NCI-H2107 (cell line): ENCODE measurements at places on chromosomes 2 and 18.

DNA sequence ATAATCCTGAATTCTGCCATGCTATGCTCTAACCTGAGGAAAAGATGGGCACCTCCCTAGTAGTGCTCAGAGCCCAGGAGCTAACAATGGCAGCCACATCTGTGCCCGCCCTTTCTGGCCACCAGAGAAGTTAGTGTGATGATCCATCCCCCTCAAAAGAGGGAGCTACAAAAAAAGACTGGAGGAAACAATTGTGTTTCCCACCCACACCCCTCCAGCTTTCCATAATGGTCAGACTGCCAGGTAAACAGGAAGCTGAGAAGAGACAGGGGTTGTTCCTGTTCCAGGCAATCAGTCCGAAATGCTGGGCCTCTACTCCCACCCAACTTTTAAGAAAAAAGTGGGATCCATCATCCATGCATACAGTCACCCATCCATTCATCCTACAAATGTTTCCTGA lies 3.2 kb downstream of the TBC1D8 start:
- no peak for DNase-seq

DNA sequence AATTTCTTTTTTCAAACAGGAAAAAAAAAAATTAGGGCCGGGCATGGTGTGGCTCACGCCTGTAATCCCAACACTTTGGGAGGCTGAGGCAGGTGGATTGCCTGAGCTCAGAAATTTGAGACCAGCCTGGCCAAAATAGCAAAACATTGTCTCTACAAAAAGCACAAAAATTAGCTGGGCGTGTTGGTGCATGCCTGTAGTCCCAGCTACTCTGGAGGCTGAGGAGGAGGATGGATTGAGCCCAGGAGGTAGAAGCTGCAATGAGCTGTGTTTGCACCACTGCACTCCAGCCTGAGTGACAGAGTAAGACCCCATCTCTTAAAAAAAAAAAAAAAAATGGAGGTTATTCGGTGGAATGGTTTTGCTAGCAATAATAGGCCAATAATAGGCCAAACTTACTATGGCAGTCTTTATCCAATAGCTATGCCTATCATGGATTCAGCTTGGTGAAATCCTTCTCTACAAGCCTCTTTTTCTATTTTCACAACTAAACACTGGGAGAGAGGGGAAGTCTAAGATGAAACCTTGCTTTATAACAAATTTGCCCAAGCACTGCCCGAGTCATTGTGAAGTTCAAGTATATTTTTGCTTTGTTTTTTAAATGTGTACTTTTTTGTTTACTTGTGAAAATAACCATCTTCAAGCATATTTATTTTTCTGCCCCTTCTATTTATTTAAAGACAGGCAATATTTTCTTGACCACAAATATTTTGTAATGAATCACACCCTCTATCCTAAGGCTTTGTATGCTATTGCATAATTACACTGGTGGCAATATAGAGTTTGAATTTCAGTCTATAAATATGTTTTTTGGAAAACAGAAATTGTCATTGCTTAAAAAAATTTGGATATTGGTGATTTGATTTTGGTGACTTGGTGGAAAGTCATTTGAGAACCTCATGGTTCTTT lies 20.0 kb upstream of the KYNU start:
- no peak for DNase-seq

DNA sequence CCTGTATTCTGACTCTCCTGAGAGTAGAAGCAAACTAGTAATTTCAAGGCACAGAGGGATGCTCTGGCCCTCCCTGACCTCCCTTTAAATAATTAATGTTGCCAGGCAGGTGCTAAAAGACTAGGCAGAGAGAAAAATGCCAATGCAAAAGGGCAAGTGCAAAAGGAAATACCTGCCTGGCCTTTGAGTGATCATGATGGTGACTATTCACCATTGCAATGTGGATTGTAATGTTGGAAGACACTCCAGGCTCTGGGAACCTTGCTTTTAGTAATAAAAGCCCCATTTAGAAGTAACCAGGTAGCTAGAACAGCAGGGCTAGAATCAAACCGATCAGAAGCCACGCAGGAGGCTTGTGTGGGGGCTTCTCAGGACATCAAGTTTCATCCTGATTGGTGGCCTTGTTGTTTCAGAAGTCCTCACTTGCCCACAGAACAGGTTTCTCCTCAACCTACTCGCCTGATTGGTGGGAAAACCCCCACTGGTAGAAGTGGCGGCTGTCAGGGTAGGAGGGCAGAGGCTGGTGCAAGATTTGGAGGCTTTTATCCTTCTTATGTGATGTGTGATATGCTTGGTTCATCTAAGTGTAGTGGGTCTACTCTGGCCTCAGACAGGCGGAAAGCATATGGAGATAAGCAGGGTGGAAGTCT lies 16.0 kb upstream of the CHRNA1 start:
- no peak for DNase-seq

DNA sequence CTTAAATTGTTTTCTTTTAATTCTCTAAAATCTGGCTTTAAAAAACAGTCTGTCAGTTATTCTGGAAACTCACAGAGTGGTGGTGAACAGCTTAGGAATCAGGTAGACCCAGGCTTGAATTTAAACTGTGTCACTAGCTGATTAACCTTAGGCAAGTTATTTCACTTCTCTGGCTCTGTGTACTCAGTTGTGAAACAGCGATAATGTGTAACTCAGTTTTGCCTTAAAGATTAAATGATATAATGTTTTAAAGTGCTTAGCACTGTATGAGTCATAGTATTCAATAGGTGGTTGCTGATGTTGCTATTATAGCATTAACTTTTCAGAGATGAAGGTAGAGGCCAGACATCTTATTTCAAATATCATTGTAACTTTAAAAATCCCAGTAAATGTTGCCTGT lies 40.7 kb downstream of the PKP4 start:
- DNase-seq = no peak

DNA sequence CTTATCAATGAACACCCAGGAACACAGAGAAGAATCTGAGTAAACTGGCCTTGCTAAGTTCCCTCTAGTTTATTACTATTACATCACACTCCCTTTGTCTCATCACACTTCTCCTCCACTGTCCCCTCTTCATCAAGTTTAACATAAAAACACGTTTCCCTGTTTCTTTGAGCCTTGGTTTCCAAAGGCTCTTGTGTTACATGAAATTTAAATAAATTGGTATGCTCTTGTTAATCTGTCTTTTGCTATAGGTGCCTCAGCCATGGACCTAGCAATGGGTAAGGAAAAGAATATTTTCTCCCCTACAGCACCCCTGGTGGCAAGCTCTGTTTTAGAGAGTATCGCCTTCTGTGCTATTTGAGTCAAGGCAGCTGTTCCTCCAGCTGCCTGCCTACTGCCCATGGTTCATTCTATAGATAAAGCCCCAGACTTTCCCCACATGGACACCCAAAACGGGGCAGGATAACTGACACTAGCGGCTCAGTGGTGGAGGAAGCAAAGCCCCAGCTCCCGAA lies 31.8 kb downstream of the TGIF1 start:
- DNase-seq = no peak

DNA sequence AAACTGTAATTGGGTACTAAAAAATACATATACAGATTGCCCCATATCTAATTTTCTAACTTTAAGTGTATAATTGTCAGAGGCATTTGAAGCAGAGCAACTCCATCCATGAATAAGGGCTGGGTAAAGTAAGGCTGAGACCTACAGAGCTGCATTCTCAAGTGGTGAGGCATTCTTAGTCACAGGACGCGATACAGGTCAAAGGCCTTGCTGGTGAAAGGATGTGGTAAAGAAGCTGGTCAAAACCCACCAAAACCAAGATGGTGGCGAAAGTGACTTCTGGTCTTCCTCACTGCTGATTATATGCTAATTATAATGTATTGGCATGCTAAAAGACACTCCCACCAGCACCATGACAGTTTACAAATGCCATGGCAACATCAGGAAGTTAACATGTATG lies 50.0 kb downstream of the SLC8A1 start:
- no peak for DNase-seq

- DNase-seq = no peak
Observed at GRCh38 chr2:216495656-216496055, 3.0 kb upstream of the RPL37A start.

GRCh38 chr2:100417711-100418124 lies 250 bp upstream of the CHST10 start:
- no peak for DNase-seq

DNA sequence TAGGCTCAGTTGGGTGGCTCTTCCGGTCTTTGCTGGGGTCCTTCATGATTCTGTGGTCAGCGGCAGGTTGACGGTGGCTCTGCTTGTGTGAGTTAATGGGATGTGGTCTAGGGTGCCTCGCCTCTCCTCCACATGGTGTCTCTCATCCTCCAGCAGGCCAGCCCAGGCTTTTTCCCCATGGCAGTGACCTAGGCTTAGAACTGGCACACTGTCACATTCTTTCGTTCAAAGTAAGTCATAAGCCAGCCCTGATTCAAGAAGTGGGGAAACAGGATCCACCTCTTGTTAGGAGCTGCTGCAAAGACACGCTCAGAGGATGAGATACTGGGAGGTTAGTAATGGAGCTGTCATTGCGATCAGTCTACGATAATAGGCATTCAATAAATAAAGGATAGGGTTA lies 46.0 kb upstream of the CTIF start:
- DNase-seq = no peak

GRCh38 chr2:180122874-180123273 lies 115.8 kb upstream of the CWC22 start:
- DNase-seq = no peak

- DNase-seq = no peak
Observed at GRCh38 chr2:168096158-168096557, 151.2 kb downstream of the STK39 start.

DNA sequence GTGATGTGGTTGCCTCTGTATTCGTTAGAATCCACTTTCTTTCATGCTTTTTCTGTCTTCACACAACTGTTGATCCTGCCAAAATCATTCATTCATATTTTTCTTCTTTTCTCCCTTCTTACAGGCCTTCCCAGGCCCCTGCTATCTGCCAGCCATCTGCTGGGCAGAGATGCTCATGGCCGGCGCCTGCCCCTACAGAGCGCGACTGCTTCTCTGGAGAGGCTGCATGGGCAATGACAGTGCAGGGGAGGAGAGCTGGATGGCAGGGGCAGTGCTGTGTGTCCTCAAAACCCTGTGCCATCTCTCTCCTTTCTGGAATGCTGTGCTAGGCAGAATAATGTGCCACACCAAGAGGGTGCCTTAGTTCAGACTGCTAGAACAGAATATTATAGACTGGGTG lies 125.2 kb downstream of the INHBB start:
- DNase-seq = no peak

DNA sequence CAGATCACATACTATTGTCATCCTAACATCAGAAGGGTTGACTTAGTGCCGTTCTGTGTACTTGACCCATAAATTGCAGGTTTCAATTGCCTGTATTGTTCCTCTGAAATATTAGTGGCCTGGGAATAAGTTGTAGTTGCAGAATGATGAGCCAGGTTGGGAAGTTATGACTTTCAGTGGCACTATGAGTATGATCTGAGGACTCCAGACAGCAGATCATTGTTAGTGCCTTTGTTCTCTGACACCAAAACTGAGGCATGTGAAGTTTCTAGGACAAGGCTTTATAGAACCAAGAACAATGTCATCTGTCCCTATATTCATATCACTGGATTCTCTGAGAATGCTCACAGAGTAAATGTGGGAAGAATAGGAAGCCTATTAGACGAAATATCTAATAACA lies 403.7 kb downstream of the STK39 start:
- no peak for DNase-seq

DNA sequence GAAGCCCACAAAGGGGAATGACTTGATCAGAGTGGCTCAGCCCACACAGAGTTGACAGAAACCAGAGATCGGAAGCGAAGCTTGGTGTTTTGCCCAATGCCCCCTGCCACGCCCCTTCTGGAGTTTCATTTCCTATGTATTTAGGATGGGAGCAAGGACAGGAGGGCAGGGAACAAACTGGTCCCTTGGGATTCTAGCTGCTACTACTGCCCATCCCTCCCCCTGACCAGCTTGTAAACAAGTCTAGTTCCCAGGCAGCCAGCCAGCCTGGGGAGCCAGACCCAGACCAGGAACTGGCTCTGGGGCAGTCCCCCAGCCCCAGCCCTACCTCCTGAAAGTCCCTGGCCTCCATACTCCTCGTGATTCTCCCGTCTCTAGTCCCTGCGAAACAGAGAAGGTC lies 8.3 kb downstream of the WNT6 start:
- DNase-seq = no peak

DNA sequence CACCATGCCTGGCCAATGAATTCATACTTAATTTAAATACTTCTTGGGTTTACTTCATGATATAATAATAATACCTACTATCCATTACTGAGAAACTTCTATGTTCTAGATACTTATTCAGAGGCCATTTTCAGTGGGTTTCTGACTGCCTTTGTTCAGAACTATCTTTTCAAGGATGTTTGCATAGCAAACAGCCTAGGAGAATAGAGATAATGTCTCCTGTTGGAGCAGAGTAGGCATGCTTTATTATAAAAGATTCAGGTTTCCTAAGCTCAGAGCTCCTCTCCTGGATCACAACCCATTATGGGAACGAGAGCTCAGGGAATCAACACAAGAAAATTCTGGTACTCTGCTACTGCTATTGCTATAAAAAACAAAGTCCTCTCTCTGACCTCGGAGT lies 11.1 kb downstream of the FASTKD1 start:
- no peak for DNase-seq

GRCh38 chr2:170816504-170817092 lies at the start of gene GAD1:
TSS of gene GAD1 (plus strand) at chr2:170816887. CDS start at chr2:170818592, 1,705 bp downstream.
- peak; percentile 64 for DNase-seq

GRCh38 chr2:177724398-177725287 lies 332.1 kb downstream of the AGPS start:
- DNase-seq = peak; percentile 38

DNA sequence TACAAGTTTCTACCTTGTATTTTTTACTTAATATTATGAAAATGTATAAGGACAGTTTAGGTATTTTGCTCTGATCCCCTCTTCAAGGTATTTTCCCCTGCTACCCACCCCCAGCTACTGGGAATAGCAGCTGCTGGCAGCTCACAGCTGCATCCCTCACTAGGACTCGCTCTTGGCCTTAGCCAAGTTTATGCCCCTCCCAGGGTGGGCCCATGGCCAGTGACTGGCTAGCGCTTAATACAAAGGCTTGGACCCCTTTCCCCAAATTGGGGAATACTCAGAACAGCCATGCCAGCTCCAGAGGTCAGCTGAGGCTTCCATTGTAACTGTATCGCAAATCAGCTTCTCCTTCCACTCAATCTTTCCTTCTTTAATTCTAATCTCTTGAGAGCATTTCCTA lies 131.3 kb downstream of the GFPT1 start:
- DNase-seq = no peak

DNA sequence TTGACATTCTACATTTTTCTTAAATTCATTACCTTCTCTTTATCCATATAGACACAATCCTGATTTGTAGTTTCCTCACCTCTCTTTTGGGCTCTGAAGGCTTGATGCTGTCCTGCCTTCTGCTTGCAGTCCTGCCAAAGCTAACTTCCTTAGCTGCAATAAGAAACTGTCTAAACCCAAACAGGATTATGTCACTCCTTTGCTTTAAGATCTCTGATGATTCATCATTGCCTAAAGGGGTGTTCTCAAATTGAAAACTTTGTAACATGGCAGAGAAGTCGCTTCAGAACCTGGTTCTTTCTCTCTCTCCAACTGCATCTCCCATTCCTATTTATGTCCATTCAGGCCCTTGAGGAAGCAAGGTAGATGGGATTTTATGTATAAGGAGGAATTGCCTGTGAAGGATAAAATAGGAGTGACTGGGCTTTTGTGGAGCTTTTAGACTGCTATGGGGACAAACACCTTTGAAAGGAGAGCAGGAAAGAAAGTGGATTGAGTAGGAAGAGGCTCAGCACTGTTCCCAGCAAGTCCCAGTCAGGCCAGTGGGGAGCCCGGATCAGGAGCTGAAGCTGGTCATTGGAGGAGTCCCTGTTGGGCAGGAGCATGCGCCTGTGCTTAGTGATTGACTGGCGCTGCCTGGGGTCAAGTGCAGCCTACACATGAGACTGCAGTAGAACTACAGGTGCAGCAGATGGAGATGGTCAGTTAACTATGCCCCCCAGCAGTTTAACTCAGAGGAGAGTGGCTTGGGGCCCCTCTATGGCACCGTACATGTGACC lies 390.6 kb downstream of the CTNNA2 start:
- DNase-seq = no peak
